ENCODE measurements at places on chromosomes 6 and 20.

- DNase-seq = no peak
These were observed 55.9 kb downstream of the RNF217 start for GRCh38 chr6:125018136-125018535.

DNA sequence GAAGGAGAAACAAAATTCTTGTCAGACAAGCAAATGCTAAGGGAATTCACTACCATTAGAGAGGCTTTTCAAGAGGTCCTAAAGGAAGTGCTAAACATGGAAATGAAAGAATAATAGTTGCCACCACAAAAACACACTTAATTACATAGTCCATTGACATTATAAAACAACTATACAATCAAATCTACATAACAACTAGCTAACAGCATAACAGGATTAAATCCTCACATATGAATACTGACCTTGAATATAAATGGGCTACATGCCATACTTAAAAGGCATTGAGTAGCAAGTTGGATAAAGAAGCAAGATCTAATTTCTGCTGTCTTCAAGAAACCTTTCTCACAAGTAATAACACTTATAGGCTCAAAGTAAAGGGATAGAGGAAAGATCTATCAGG is 811.5 kb upstream of the CITED2 start:
- no peak for DNase-seq

- DNase-seq = no peak
These were observed at the start of gene DEFB119 for GRCh38 chr20:31390490-31390889. Gene DEFB119, minus strand, starts transcription at chr20:31390590. Its CDS starts 107 bp downstream, at chr20:31390483.

GRCh38 chr20:62692176-62692575 is 16.5 kb upstream of the NTSR1 start:
- DNase-seq = no peak

DNA sequence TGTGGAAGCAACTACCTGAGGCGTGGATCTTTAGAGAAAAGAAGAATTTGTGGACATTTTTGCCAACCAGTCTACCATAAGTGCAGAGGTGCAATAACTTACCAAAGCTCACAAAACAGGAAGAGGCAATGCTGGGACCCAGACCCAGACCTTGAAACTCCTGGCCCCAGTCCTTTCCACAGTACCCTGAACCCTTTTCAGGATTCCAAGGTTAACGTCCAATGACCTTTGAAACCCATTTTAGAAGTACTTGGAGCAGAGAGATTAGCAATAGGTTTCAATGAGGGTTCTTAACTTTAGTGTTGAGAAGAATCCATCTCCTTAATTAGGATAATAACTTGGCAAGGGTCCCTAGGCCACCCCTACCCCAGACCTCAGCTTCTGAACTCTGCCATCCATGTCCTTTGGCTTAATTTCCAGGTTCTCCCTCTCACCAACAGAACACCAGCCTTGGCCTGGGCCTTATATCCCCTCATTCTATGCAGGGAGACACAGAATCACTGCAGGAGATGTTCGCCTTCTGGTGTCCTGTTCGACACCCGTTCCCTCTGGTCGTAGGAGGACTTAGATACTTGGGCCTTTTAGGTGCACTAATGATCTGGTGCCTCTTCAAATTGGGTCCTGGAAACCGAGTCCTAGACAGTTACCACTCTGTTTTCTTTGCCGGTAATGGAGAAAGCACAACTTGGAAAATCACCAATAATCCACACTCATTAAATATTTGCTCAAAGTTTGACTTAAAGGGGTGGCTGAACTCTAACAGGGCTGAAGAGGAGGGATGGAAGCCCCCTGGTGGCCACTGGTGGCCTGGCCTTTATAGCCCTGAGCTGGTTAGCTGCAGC is 40.6 kb downstream of the ISM1 start:
- peak; percentile 70 for DNase-seq

DNA sequence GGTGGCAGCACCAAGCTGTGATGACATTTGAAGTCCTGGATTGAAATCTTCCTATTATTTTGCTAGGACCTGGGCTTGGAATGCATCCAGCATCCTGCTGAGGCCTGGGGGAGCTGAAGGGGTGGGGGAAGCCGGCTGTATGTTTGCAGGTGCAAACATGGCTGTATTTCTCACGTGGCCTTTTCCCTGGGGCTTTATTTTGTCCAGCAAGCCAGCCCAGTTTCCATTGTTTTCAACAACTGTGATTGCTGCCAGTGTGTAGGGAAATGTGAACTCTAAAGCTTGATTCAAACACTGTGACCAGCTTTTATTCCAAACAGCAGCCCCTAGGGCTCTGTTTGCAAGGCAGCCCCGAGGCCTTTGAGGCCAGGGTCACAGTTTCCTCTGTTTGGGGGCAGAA is 683.0 kb downstream of the DHX35 start:
- no peak for DNase-seq

GRCh38 chr6:24749297-24749696 is 25.4 kb upstream of the GMNN start:
- DNase-seq = no peak

DNA sequence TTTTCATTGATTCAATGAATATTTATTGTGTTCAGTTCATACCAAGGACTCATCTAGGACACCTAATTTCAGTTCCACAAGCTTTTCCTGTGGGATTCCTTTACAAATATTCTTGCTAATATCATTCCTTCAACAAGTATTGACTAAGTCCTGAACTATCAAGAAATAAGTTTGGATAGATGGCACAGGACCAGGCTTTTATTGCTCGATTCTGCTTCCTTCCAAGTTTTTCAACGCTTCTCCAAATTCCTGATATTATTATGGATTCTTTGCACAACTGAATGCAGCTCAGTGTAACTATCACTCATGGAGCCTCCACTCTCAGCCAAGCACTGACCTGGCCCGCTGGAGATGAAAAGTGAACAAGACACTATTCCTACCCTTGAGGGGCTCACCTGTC is 32.7 kb upstream of the COL21A1 start:
- DNase-seq = no peak

GRCh38 chr6:22059126-22059525 is 237.7 kb downstream of the PRL start:
- no peak for DNase-seq

GRCh38 chr20:35637276-35637675 is 21.6 kb downstream of the SPAG4 start:
- DNase-seq = no peak

DNA sequence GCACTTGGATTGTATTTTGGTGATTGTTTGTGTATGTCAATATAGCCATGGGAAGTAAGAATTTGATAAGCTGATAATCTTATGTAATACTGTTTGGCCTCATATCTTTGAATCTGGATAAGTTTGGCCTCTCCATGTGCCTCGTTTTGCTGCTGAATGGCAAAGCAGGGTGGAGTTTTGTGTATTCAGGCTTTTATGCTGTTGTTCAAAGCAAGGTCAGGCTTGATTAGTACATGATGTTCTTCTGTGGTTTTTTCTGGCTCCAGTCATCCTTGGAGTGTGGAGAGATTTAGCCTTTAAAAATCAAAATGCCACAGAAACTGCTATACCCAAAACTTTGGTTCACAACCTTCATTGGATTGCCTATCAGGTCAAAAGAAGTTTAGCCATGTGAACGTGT is 728.9 kb upstream of the GJE1 start:
- DNase-seq = no peak

- DNase-seq = no peak
These were observed 20.1 kb downstream of the RNF24 start for GRCh38 chr20:3995067-3995748.

- no peak for DNase-seq
These were observed 89.4 kb upstream of the TNFAIP3 start for GRCh38 chr6:137777687-137778075.

DNA sequence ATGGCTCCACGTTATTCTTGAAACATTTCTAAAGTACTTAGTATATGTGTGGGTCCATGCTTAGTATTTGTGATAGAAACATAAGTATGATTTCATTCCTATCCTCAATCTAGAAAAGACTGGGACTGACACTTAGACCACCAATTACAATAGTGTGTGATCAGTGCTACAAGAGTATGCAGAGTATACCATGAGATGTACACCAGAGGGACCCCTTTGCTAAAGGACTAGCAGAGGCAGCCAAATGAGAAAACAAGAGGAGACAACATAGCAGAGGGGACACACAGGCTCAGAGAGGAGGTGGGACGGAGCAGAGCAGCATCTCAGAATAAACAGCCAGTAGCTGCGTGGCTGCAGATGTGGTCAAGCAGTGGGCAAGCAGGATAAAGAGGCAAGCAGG is 21.0 kb downstream of the RMND1 start:
- no peak for DNase-seq

DNA sequence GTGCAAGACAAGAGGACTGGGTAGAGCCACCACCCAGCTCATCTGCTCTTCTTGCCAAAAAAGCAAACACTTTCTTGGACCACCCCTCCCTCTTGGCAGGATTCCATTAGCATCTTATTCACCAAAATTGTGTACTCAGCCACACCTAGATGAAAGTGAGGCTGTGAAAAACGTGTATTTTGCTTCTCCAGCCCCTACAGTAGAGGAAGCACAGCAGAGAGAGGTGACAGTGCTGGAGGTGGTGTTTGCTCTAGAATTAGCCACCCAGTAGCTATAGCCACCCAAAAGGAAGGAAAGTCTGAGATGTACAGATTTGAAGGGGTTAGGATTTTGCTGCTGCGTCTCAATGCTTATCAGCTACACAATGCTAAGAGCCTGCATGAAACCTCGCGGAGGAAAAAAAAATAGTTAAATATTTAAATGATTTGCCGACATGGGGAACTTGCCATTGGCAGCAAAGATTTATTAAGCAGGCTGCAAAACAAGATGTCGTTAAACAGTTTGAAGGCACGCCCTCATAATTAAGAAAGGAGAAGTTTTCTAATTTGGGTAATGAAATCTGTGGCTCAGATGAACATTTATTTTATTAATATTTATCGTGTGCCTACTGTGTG is 287.3 kb downstream of the ZNF217 start:
- DNase-seq = no peak

DNA sequence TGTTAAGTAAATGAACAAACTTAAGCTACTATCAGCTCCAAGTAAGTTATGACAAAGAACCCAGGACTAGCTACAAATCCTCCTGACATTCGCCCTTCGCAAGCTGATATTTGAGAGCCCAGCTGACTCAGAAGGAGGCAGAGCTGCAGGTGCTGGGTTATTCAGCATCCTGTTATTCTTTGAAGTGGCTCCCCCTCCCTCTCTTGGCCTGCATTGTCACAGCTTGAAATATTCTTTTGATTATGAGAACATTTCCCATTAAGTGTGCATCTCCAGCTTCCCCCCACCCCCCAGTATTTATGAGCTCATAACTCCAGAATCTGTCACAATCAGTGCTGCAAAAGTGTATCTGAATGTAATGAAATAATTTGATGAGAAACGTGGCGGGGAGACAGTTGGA is 78.8 kb upstream of the RALY start:
- DNase-seq = peak; percentile 32

- no peak for DNase-seq
These were observed 13.9 kb downstream of the SRC start for GRCh38 chr20:37359836-37360235.

- no peak for DNase-seq
These were observed 45.2 kb downstream of the PSMG4 start for GRCh38 chr6:3303795-3304411.

DNA sequence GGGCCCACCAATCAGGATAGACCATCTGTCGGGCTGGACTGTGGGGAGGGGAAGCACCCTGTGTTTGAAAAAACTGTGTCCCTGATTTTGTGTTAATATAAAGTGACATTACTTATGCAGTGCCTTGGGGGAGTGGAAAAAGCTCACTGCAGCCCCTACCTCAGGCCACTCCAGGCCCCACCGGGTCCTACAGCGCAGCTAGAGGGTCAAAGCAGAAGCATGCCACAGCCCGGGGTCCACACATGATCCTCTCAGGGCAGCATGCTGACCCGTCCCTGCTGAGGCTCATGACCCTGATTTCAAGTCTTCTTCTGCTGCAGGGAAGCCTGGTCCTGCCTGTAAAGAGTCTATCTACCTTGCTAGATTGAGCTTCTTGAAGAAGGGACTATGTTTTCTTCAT is 133.0 kb upstream of the PLCB4 start:
- DNase-seq = no peak

DNA sequence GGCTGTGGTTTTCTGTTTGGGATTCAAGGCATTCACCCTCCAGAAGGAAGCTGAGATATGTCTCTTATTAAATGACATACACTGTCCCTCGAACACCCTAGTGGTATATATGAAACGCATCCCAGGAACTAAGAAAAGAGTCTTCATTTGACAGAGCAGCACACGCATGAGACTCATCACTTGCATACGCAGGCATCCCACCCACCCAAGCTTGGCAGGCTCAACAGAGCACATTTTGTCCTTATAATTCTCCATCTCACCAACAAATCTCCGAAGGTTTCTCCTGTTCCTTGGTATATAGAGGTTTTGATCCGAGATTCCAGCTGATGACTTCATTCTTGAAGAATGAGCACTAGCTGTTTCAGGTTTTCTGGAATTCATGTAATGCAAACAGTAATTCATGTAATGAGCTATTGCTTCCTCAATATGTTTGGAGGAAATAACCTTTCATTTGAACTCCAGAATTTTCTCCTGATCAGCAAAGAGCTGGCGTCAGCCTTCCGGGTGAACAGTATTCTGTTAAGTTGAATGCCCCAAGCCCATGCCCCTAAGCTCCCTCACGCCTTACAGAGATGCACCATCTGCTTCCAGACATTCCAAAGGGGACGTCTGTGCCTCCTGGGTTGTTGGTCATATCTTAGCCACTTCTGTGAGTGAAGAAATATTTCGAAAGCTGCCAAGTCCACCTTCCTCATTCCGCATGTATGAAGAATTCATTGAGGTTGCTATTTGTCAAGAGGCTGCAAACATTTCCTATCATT is 66.0 kb upstream of the CDH4 start:
- no peak for DNase-seq

DNA sequence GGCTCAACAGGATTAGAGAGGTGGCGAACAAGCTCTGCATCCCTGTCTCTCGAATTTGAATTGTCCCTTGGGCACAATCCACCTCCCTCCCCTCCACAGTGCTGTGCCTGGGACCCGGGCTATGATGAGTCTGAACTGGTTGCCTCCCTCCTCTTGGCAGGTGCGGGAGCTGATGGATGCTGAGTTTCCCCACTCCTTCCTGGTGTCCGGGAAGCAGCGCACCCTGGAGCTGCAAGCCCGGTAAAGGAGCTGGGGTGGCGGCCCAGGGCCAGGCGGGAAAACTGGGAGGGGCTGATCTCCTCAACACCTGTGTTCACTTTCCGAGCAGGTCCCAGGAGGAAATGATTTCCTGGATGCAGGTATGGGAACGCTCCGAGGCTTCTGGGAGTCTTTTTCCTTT is 14.9 kb downstream of the FGD2 start:
- no peak for DNase-seq

DNA sequence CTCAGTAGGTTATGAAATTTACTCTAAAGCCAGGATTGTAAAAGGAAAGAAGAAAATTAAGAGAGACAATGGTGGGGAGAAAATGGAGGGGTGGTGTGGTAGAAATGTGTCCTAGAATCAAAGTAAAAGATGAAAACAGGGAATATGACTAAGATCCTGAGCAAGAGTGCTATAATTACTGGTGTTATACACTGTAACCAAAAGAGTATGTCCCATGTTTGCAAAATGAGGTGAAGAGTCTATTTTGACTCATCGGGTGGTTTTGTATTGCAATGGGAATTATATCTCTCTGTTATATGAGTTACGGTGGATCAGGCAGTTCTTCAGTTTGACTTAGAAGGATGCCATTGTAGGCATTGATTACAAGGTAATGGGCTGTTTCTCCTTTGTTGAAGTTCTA is 8.5 kb downstream of the L3MBTL3 start:
- no peak for DNase-seq
